ENCODE measurements at places on chromosomes 6 and 20.

GRCh38 chr6:100493206-100493888 lies 28.6 kb upstream of the SIM1 start:
- DNase-seq, result no peak

DNA sequence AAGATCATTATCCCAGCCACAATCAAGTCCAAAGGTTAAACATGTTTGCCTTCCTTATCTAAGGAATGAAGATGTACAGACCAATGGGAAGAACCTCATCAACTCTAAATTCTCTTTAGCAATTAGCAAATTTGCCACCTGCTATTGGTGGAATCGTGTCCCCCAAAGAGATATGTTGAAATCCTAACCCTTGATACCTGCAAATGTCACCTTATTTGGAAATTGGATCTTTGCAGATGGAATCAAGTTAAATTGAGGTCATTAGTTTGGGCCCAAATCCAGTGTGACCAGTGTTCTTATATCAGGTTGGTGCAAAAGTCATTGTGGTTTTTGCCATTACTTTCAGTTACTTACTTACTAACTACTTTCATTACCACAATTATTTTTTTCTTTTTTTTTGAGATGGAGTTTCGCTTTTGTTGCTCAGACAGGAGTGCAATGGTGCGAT lies 31.3 kb downstream of the KLHL31 start:
- DNase-seq, result no peak

GRCh38 chr20:57934007-57934805 lies 224.4 kb upstream of the PMEPA1 start:
- DNase-seq, result no peak

DNA sequence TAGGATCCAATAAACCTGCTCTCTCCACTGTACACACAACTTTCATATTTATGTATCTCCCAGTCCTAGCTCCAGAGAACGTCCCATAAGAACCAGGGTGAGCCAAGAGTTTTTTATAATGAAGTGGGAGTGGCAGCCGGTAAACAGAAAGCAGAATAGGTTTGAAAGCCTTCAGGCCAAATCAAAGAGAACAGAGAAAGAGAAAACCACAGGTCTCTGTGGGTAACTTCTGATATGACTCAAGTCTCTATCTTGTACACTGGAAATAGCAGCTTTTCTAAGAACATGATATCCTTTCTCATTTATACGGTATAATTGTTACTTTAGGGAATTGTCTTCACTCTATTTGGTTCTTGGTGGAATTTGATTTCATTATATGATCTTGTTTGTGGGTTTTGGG lies 273.6 kb downstream of the PACRG start:
- DNase-seq, result no peak

DNA sequence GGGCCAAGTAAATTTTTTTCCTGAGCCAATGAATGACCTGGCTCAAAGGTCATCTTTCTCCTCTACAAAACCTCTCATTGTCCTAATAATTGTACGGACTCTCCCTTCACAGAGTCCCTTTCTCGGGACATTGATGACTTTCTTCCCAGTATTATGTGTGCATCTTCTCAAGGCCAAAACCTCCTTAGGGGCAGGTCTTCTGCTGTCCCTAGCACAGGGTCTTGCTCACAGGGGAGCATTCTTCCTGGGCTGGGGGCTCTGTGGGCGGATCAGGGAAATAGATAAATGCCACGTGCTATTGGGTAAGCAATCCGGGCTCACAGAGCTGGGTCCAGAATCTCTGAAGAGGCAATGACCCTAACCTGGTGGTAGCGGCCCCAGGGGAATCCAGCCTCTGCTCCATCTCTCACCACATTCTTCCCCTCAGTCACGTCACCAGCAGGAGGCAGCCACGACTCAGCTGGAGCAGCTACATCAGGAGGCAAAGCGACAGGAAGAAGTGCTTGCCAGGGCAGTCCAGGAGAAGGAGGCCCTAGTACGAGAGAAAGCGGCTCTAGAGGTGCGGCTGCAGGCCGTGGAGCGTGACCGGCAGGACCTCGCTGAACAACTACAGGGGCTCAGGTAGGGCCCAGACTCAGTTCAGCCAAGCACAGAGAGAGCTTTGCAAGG lies 23.5 kb downstream of the CEP250 start:
- no peak for DNase-seq

DNA sequence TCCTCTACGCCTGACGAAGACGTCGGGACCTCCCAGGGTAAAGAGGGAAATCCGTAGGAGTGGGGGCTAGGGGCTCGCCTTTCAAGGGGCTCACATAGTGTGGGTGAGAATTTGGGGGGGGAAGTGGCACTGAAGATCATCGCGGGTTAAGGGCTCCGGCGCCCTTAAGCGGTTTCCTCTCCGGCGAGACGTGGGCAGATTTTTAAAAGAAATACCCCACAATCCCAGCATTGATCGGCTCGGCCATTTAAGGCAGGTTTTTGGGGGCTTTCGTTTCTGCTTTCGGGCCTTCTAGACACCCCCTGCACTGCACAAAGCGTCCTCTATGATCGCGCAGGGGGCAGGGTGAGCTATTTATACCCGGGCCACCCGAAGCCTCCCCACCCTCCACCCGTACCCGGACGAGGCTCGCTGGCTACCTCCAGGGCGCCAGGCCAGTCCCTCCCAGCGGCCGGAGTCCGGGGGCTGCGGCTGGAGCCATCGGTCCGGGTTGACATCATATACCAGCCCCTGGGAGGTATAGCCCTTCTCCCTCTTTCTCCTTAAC lies 1.2 kb downstream of the NKX2-2 start:
- no peak for DNase-seq

DNA sequence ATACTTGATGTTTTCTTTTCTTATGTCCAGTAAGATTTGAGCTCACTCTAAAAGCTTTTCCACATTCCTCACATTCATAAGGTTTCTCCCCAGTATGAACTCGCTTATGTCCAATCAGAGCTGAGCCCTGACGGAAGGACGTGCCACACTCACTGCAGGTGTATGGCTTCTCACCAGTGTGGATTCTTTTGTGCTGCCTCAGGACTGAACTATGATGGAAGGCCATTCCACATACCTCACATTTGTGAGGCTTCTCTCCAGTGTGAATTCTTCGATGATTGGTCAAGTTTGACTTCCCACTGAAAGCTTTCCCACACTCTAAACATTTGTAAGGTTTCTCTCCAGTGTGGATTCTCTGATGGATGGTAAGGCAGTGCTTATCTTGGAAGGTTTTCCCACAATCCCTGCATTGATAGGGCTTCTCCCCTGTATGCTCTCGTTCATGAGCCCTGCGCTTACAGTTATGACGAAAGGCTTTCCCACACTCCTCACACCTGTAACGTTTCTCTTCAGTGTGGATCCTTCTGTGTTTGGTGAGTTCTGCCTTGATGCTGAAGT lies 9.9 kb downstream of the ZNF311 start:
- no peak for DNase-seq

- DNase-seq, result no peak
Measured at GRCh38 chr6:20751293-20751935, 217.2 kb downstream of the CDKAL1 start.

- no peak for DNase-seq
Measured at GRCh38 chr20:2387180-2387577, 6.5 kb downstream of the TGM6 start.

All from natural killer cell treated with Interleukin-12 subunit alpha and Interleukin-12 subunit beta and Interleukin-15 and Interleukin-18, amount 100 ng/mL, for 72 hours (primary cell).